ENCODE measurements at places on chromosomes 12 and 14. TPM values are rescaled to one million over a fixed set of nuclear protein-coding genes. Genes with fewer than 3 reads are reported as not detected.

GRCh38 chr14:61320806-61321384, 484 bp upstream of the PRKCH start:
- no peak for DNase-seq

The STAC3 gene
- 0.56 TPM for total RNA-seq

- DNase-seq, result no peak
Measured at GRCh38 chr14:88863167-88863566, 38.7 kb downstream of the TTC8 start.

GRCh38 chr14:96538097-96538989, 36.2 kb downstream of the PAPOLA start:
- no peak for DNase-seq

DNA sequence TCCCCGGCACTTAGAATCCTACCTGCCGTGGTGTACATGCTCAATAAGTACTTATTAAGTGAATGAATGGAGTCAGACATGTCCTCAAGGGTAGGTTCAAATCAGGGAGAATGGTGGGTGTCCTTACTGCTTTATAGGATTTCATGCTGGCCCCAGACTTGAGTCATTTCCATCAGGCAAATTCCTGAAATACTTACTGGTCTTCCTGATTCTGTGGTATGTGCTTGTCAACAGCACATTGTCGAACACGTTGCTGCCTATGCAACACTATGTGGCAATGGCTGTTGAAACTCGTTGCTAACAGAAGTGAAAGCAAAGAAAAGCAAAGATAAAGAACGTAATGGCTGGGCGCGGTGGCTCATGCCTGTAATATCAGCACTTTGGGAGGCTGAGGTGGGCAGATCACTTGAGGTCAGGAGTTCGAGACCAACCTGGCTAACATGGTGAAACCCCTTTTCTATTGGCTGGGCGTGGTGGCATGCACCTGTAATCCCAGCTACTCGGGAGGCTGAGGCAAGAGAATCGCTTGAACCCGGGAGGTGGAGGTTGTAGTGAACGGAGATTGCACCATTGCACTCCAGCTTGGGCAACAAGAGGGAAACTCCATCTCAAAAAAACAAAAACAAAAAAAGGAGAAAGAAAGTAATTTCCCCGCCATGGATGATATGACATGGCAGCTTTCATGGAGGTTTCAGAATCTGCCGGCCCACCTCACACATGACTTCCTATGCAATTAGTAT, 214.9 kb downstream of the ZFP36L1 start:
- DNase-seq, result peak; percentile 38

DNA sequence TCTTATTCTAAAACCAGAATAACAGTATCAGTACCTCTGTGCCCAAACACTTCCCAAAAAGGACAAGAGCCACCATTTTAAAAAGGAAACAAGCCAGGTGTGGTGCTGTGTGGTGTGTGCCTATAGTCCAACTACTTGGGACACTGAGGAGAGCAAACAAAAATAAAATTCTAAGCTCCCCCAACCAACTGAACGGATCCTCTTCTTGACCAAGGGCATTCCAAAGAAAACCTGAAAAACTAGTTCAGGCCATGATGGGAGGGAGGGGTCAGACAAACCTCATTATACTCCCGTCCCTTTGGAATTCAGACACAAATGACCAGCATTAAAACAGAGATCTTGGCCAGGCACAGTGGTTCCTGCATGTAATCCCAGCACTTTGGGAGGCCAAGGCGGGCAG, 20.5 kb downstream of the SLC11A2 start:
- DNase-seq, result no peak

The OLR1 gene
- 2.8 TPM for total RNA-seq

DNA sequence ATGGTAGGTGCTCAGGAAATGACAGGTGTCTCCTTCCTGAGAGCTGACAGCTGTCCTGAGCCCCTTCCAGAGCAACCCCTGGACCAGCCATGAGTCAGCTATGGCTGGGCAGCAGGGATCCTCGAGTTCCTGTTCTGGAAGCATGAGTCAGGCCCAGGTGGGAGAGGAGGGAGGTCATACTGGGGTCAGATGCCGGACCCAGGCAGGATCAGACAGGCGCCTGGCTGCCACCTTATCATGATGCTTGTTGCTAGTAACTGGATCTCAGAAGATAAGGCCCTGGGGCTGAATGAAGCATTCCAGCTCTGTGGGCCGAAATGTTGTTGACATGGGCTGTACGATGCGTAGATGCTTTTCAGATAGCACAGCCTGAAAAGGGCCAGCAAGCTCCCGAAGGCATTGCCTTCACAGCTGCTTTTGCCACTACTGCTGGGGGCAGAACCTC, 17.4 kb upstream of the KRT7 start:
- DNase-seq, result no peak

The GDF11 gene
- total RNA-seq, result 9.7 TPM

- DNase-seq, result no peak
Measured at GRCh38 chr14:75144944-75145343, 18.1 kb upstream of the NEK9 start.

GRCh38 chr12:18753481-18754123, 15.7 kb downstream of the CAPZA3 start:
- no peak for DNase-seq

GRCh38 chr12:27143256-27144069, 61.1 kb upstream of the C12orf71 start:
- no peak for DNase-seq

The PZP gene
- not detected for total RNA-seq

The OTOGL gene
- 0.14 TPM for total RNA-seq

DNA sequence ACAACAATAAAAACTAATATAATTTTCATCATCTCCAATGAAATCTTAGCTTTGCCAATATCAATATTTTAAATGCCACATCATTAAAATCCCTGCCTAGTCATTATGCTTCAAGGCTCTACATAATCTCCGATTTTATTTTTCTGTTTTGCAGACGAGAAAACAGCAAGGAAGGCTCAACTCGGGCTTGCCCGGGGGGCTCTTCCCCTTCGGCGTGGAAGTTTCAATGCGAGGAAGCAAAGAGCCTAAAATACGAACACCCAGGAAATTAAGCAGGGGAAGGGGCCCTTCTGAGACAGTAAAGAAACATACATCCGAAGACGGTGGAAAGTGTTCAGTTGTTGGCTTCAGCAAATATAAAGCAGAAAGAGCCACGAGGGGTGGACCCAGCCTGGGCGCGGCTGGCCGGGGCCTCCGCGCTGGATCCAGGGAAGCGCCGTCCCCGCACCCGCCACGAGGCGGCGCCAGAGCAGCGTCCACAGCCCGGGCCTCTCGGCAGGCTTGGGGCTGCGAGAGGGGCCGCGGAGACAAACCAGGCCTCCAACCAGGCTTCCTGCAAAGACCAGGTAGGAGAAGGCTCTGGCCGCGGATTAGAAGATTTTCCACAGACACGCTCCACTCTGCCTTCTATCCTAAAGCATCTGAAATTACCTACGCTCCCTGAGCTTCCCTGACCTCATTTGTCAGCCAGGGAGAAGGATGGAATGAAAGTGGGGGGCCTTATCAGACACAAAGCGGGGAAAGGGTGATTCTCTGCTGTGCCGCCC, 77.2 kb downstream of the SERPINA3 start:
- DNase-seq, result no peak

DNA sequence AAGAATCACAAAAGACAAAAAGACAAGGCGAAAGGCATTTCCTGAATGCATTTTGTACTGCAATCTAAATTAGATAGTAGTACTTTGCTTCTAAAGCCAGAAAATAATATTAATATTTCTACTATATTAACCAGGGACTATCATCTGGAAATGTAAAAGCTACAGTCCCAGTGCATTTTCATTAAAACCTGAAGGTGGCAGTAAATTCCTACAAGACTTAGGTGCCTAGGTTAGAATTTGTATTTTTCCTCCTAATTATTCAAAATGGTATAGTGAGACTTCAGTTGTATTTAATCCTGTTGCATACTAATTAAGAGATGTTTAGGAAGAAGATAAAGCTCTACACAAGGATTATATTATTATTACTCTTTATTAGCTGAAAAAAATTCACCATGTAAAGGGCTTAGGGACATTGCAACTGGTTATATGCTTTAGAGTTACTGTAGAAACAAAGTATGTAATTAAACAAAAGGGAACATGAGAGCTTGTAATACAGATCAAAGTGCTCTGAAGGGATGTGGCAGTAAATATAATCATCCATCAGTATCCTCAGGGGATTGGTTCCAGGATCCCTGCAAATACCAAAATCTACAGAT, 53.6 kb downstream of the BRMS1L start:
- DNase-seq, result no peak

The SCARB1 gene
- 13.1 TPM for total RNA-seq

GRCh38 chr14:57933349-57933748, 67.5 kb upstream of the SLC35F4 start:
- no peak for DNase-seq

The KRT78 gene
- total RNA-seq, result not detected

The BTBD7 gene
- total RNA-seq, result 30.5 TPM

- no peak for DNase-seq
Measured at GRCh38 chr14:90382491-90383125, 14.2 kb upstream of the CALM1 start.

The PTCSC3 gene
- not detected for total RNA-seq

- DNase-seq, result no peak
Measured at GRCh38 chr12:52918351-52918750, 13.5 kb upstream of the KRT8 start.

GRCh38 chr12:114952573-114953271, 268.7 kb upstream of the TBX3 start:
- no peak for DNase-seq

The KRT72 gene
- total RNA-seq, result not detected

DNA sequence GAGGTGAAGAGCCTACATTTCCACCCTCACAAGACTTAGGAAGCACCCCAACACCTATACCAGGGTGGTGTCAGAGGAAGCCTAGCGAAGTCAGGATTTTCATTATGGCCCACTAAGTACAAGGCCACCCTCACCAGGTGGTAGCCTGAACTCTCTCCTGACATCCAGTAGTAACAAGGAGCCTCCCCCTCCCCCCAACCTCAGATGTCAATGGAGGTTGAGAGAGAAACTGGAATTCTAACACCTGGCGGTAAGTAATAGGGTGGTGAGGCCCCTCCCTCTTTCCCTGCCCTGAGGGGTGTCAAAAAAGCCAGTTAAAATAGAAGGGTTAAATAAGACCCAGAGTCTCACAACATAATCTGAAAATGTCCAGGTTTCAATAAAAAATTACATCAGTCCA, 37.6 kb downstream of the SINHCAF start:
- no peak for DNase-seq

The EPYC gene
- not detected for total RNA-seq

The PRKD1 gene
- total RNA-seq, result 34.0 TPM

DNA sequence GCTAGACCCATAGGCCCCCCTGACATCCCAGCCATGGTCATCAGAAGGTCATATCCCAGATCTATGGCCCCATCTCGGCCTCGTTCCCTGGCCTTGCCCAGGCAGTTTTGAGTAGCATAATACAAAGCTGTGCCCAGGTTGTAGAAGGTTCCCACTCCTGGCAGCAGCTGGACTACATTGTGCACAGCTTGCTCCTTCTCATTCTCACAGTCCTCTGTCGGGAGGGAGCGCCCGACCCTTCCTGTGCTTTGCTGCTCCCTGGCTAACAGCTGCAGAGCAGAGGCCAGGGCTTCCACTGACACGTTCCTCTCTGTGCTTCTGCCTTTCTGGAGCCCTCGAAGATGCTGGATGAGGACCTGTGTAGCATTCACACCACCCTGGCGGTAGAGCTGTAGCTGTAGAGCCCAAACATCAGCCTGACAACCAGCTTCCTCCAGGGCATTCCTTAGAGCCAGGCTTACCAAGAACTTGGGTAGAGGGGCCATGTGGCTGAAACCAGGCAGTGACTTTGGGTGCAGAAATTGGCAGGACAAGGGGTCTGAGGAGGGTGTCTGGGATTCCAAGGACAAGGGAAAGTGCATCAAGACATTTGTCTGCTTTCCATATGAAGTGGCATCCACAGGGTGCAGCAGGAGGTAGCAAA, 1.0 kb downstream of the APOF start:
- DNase-seq, result no peak

GRCh38 chr14:74965486-74966153, 10.2 kb upstream of the PGF start:
- no peak for DNase-seq

- no peak for DNase-seq
Measured at GRCh38 chr14:100268591-100269207, 29.8 kb downstream of the YY1 start.

- DNase-seq, result no peak
Measured at GRCh38 chr14:96894966-96895365, 97.8 kb downstream of the VRK1 start.

DNA sequence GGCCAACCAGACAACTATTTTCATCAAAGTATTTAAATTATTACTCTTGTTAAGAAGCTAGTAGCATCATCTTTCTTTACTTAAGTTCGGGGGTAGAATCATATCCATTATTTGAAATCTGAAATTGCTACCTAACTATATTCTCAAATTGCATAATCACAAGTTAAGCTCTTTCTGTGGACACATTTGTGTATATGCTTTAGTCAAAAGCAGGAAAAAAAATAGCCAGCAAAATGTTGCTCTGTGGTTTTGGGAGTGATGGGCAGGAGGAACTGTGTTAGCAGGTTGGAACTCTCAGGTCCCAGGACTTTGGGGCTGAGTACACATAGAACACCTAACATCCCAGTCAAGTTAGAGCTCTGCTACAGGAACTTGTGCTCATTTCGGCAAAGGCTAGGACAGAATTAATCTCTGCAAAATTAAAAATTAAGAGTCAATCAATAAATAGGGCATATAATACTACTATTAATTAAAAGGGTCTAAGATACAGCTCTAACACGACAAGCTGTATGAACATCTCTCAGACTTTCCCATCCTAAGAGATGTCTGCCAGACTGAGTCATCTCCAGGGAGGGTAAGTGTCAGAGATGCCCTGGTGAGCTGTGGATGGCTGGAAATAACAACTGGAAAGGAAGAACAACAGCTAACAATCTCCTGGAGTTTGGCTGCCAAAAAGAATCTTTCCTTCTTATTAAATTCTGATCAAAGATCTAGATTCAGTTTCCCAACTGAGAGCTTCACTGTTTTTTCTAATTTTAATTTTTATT, 203.5 kb upstream of the GZMB start:
- no peak for DNase-seq

DNA sequence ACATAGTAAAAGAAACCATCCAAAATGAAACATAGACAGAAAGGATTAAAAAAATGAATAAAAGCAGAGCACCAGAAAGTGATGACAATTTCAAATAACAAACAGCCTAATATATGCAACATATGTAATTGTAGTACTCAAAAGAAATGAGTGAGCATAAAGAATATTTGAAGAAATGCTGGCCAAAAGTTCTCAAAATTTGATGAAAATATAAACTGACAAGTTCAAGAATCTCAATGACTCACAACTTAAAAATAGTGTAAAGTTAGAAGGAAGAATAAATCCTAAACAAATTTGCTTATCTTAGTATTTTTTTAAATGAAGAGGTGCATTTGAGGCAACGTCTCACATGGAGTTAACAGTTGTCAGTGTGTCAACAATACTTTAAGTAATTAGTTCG, 498.9 kb downstream of the SLC6A15 start:
- no peak for DNase-seq

DNA sequence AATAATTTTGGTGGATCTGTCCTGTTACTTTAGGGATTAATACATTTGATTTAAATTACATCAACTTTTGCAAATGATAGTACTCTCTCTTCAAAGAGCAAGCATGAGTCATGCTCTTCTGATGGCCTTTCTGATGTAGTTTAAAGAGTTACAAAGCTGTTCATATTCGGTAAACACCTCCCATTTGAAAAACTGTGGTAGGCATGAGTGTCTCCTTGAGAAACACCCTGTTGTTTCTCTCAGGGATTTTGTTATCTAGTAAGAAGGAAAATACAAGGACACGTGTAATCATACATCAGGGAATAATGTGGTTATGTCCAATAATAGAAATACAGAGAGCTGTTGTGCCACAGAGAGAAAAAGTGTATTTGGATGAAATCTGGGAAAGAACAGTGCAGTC, 53.3 kb upstream of the E2F7 start:
- DNase-seq, result no peak
